ENCODE measurements at places on chromosomes 12 and 14.

DNA sequence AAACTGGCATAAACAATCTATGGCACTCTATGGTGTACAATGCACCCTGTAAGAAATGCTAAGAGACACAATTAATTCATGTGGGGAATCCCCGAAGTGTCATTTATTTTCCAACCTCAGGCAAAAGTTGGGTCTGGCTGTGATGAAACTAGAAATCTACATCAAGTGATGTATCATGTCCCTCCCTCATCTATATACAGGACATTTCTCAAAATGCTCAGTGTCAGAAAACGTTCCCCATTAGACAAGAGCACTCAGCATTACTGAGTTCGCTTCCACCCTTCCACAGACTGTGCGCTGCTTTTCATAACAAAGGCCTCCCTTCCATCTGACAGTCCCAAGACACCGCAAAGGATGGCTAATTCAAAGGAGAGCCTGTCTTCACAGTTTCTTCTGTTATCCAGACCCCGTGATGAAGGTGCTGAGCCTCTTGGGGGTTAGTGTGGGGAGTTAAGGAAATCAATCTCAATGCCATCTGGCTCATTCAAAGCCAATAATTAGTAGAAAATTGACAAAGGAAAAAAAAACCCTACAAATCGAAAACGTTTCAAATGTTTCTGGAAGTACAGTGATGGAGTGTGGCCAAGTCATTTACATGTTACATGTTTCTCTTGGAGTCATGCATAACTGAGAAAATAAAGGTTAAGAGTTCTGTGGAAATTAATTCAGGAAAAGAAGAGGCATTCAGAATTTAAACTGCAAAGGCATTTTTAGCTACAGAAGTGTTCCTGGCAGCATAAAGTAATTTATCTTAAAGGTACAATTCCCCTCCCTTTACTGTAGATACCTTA lies 7.5 kb downstream of the CCDC88C start:
- DNase-seq: no peak

DNA sequence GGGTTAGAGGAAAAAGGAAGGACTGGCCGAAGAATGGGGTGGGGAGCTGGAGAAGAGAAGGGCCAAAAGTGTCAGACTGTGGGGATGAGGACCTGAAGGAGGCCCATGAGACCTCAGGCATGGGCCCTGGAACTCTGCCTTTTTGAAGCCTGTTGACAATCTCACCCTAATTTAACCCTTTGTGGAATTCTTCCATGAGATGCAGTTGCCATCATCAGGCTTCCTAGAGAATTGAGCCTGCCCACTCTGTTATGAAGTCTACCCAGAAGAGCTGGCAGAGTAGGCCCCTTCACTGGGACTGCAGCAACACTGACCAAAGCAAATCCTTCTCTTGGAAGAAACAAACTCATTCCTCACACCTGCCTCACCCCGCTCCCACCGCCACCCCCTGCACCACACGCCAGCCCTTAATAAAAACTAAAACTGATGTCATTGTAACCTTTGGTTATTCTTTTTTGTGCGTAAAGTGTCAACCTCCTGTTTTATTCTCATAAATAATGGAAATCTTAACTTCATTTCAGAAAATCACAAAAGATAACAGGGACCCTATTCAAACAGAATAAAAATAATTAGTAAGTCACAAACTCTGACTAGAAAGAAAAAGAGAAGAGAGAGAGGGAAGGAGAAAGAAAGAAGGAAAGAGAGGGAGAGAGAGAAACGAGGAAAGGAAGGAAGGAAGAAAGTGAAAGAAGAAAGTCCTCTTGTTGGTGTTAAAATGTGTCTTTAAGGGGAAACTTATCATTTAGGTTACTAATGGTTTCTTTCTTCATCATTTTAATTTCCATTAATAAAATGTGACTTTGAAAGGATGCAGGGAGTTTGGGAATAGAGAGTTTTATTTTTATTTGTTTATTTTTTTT lies 61.3 kb downstream of the CRADD start:
- DNase-seq: no peak

DNA sequence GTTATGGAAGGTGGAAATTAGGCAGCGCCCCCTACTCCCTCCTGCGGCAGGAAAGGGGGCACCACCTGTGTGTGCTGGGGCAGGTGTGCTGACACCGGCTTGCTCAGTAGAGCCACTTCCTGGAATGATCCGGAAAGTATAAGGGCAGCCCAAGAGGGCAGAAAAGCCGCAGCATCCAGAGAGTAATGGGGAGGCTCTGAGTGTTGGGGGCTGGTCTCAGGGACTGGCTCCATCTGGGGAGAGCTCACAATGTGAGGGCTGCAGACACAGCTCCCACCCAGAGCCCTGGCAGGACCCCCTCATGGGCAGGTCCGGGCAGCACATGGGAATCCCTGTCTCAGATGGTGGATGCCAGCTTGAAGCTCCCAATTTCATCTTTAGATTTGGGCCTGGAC lies 187.6 kb upstream of the C14orf180 start:
- DNase-seq: no peak

- no peak for DNase-seq
Observed at GRCh38 chr12:11545484-11546330, 103.8 kb upstream of the ETV6 start.

GRCh38 chr12:57368349-57369095 lies 62.3 kb downstream of the R3HDM2 start:
- no peak for DNase-seq

DNA sequence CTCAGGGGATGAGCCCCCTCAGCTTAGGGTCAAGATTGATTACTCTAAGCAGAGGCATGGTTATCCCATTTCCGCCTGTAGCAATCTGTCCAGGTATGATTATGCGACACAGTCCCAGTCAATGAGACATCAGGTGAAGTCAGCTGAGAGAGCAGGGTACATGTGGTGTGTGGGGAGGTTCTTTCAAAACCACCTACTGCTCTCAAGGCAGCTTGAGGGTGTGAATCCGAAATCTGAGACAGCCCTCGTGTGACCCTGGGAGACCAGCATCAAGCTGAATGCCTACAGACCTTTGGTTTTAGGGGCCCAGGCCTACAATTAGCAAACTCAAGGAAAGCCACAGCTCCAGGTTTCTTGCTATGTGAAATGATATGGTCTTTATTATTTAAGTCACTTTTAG lies 275.7 kb downstream of the ITPR2 start:
- DNase-seq: no peak

GRCh38 chr12:55002355-55002754 lies 17.4 kb upstream of the NEUROD4 start:
- DNase-seq: no peak
